ENCODE measurements at places on chromosomes 12 and 14.

- DNase-seq = no peak
These were observed 23.2 kb downstream of the OR6S1 start for GRCh38 chr14:20618271-20618749.

GRCh38 chr12:4330203-4330602 is 9.2 kb downstream of the TIGAR start:
- no peak for DNase-seq

DNA sequence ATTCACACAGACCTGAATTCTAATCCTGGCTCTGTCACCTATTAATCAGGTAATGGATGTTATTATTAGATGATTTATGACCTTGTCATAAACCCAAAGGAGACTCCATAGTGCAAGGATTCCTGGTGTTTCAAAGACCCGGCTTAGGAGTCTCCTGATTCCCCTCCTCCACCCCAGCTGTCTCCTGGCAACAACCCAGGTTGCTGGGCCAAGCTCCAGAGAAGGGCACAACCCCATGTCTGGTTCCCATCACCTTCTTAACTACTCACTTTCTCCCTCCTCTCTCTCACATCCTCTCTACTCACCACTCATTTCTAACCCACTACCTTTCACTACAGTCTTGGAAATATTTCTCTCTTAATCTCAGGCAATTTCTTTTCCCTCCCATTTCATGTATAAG is 41.6 kb downstream of the RHOJ start:
- DNase-seq = no peak

GRCh38 chr12:123077298-123078119 is 73.4 kb downstream of the PITPNM2 start:
- DNase-seq = no peak

DNA sequence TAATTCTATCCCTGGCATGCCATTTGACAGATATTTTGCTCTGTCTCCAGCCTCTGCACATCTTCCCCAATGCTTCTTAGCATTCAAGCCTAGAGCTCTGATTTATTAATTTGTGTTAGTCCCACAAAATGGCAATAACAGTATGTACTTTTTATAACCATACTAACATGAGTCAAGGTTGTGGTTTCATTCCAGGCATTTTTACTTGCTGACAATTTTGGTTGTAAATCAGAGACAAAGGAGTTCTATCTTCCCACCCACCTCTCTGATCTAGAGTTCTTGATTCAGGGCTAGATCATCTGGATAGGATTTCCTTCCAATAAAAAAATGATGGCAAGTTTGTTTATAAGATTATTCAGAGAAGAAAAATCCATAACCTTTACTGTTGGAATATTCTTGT is 18.5 kb upstream of the CISTR start:
- DNase-seq = no peak

- no peak for DNase-seq
These were observed 524.1 kb upstream of the FBXO33 start for GRCh38 chr14:39956372-39956771.

GRCh38 chr12:92134638-92135274 is 10.9 kb downstream of the BTG1 start:
- no peak for DNase-seq

GRCh38 chr14:31712244-31713127 is 151.3 kb downstream of the NUBPL start:
- no peak for DNase-seq

GRCh38 chr12:45326358-45326975 is 110.6 kb downstream of the ANO6 start:
- no peak for DNase-seq

GRCh38 chr12:49322367-49322707 is 718 bp upstream of the TROAP start:
- no peak for DNase-seq

DNA sequence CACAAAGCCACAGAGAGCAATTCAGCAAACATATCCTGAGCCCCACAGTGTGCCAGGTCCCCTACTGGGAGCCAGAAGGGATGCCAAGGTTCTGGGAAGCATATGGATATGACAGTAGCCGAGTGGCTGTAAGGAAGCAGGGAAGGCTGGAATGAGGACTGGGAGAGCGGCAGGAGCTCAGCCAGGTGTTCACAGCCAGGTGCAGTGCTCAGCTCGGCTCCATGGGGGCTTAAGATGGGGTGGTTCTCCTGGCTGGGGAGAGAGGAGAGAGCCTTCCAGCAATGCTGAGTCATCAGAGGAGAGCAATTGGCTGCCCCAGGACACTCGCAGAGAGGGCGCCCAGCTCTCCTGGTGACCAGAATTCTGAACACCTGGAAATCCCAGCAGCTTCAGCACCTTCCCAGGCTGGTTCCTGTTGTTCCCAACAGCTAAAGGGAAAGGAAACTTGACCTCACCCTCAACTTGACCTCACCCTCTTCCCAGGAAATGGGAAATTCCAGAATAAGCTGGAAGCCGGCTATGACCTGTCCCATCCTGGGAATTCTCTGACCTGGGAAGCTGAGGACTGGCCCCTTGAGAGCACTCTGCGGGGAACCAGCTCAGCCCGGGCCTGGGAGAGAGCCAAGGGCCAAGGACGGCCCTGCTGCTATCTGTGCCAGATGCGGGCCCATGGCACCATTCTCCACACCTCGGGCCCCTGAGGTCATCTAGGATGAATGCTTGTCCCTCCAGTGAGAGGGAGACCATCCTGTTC is 34.6 kb downstream of the SLC6A12 start:
- peak; percentile 88 for DNase-seq

GRCh38 chr12:124352839-124353238 is 57.9 kb downstream of the RFLNA start:
- DNase-seq = no peak

DNA sequence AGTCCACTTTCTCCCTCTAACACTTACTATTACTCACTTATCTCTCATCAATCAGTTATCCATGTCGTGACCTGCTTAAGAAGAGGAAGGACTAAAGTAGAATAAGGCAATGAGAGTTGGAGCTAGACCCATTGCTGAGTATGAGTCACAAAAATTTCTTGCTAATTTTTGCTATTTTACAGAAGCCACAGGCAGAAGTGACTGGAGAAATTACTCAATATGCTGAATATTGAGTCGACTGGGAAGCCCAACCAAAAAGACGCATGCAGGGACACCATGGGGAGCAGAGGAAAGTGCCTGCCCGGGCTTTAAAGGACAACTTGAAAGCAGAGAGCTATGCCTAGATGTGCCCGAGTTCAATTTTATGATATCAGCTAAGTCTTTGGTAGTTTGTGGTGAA is 115.4 kb upstream of the FOXG1 start:
- DNase-seq = no peak

GRCh38 chr14:71166180-71166837 is 259.1 kb downstream of the PCNX1 start:
- no peak for DNase-seq

GRCh38 chr12:25769082-25769945 is 189.2 kb upstream of the RASSF8 start:
- no peak for DNase-seq

DNA sequence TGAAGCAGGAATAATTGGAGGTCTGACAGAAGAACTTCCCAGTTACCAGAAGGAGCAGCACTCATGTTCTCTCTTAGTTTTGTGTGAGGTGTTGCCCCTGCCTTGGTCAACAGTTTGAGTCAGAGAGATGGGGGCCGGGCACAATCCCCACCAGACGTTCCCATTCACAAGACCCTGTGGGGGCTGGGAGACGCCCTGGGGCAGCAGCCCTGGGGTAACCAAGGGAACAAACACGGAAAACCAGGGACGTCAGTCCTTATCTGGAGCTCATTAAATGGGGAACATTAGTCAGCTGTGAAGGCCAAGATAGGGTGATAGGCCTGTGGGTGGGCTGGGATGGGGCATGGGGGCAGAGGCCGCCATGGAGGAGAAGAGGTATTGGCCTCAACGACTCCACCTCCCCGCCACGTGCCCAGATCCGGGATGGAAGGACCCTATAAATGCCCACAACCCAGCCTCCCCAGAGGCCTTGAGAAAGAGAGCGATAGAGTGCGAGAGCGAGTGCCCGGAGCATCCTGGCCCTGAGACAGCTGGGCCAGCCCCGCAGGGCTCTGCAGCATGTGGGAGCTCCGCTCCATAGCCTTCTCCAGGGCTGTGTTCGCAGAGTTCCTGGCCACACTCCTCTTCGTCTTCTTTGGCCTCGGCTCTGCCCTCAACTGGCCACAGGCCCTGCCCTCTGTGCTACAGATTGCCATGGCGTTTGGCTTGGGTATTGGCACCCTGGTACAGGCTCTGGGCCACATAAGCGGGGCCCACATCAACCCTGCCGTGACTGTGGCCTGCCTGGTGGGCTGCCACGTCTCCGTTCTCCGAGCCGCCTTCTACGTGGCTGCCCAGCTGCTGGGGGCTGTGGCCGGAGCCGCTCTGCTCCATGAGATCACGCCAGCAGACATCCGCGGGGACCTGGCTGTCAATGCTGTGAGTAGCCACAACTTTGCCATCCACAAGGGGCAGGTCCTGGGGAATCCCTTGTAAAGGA is at the start of gene AQP2:
AQP2 (plus strand) TSS at position 465 of the 979 bp plus-strand sequence; CDS start at position 559, 94 bp downstream.
- no peak for DNase-seq

- no peak for DNase-seq
These were observed 250.5 kb upstream of the PELI2 start for GRCh38 chr14:55867719-55868118.

- no peak for DNase-seq
These were observed 754 bp upstream of the BCL2L14 start for GRCh38 chr12:12069821-12070548.

GRCh38 chr12:1117970-1118563 is 127.0 kb downstream of the ERC1 start:
- DNase-seq = peak; percentile 60

DNA sequence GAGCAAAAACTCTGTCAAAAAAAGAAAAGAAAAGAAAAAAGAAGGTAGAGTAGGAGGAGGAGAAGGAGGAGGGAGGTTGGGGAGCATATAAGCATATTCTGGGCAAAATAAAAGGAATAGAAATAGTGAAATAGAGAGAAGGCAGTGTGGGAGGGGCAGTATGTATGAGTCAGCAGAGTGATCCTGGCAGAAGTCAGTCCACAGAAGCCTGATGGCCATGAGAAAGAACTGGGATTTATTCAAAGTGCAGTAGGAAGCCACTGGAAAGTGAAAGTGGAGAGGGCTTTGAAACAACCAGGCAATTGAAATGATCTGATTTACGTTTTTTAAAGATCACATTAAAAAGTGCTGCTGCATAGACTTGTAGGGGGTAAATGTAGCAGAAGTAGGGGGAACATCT is 368.6 kb upstream of the USP15 start:
- no peak for DNase-seq

DNA sequence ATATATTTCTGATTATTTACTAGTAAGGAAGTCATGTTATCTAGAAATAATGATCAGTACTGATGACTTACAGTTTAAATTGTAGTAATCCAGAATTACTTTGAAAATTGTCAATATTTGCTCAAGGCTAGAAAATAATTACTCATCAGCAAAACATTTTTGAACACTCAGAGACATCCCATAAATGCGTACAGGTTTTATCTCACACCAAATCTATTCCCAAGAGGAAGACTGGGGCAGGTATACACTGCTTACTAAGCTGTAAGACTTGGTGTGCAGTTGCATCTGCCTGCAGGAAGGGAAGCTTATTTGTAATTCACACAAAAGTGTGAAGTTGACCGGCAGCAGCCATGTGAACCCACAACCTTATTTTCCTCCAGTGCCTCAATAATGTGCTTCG is 146.4 kb downstream of the CCER1 start:
- no peak for DNase-seq

GRCh38 chr12:28235015-28235414 is 44.8 kb downstream of the CCDC91 start:
- DNase-seq = no peak
